EL (cell line): ENCODE measurements at places on chromosomes 3 and 15.
A peak's percentile ranks its signal among the peaks of the same experiment; 100 is the strongest.

DNA sequence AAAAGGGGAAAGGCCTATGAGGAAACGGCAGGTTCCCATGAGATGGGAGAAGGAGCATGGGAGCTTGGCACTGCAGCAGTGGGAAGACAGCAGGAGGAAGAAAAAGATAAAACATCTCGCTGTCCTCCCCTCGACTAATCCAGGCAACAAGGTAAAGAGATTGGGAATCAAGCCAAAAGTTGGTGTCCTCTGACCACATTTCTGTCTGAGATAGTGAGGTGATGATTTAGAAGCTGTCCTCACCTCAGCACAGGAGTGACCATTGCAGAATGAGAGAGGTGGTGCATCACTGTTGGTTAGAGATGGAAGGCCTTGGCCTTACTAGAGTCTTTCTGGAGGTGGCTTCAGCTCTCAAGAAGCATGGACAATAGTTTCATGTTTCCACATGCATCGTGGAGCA, 226.6 kb upstream of the CCDC54 start:
- DNase-seq: no peak

- no peak for DNase-seq
Observed at GRCh38 chr15:64425221-64425620, 35.2 kb upstream of the ZNF609 start.

DNA sequence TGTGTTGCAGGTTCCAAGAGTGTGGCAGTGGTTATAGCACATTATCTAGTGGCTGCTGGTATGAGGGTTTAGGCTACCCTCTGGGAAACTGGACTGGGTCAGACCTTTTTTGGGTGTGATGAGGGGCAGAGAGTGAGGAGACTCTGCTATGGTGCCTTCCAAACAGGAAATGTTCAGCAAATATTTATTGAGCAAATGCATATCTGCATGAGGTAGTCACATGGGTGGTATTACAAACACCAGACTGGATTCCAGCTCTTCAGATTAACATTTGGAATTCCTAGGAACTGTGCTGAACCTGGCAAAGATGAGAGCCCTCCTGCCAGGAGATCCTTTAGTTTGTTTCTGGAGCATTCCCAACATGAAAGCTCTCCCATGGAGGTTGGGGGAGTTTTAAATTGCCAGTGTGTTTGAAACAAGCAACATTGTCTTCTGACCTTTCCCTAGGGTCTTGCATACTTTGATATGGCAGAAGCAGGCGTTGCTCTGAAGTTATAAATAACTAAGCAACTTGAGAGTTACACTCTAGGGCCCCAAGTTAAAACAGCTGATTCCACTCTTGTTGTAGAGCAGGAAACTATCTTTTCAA, 341.2 kb upstream of the C2CD4B start:
- peak; percentile 84 for DNase-seq

- no peak for DNase-seq
Observed at GRCh38 chr3:115102046-115102445, 45.0 kb downstream of the ZBTB20 start.

- DNase-seq: no peak
Observed at GRCh38 chr15:88220443-88221335, 35.9 kb downstream of the NTRK3 start.

GRCh38 chr15:95825671-95826411, 504.7 kb upstream of the NR2F2 start:
- no peak for DNase-seq

DNA sequence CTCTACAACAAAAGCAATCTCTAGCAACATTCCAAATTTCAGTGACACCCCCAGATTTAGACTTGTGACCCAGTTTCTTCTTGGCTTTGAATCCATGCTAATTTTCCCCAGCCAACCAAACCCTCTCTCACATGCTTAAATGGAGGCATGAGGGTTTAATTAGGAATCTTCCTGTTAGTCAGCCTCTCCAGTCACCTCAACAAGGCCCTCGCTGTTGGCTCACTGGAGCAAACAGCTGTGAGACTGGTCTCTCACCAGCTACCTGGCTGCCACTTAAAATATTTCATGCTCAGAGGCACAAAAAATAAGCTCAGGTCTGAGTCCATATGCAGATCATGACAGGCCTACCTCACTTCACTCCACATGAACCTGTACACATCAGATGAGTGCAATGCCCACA, 630.4 kb upstream of the ADAMTS9 start:
- no peak for DNase-seq

DNA sequence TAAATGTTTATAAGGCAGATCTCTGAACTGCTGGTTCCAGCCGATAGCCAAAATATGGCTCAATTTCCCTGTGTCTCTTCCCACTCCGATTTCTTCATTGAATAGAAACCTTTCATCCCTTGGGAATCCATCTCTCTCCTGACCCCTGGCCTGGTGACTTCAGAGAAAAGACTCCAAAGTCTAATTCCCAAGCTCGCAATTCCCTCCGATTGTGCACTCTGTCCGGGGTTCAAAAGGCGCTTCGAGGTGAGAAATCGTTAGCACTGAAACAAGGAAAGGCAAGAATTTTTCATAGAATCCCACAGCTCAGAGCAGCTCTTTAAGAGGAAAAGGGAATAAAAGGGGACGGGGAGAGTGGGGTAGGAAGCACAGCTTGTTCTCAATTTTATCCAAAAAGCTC, 18.4 kb upstream of the RAD18 start:
- no peak for DNase-seq

- DNase-seq: no peak
Observed at GRCh38 chr3:55172913-55173312, 245.1 kb upstream of the LRTM1 start.

GRCh38 chr3:108202080-108202479, 20.1 kb downstream of the IFT57 start:
- peak; percentile 17 for DNase-seq

- DNase-seq: no peak
Observed at GRCh38 chr15:93017526-93017925, 71.5 kb downstream of the RGMA start.

- DNase-seq: peak; percentile 66
Observed at GRCh38 chr3:158909870-158910269, 108.0 kb downstream of the MFSD1 start.

DNA sequence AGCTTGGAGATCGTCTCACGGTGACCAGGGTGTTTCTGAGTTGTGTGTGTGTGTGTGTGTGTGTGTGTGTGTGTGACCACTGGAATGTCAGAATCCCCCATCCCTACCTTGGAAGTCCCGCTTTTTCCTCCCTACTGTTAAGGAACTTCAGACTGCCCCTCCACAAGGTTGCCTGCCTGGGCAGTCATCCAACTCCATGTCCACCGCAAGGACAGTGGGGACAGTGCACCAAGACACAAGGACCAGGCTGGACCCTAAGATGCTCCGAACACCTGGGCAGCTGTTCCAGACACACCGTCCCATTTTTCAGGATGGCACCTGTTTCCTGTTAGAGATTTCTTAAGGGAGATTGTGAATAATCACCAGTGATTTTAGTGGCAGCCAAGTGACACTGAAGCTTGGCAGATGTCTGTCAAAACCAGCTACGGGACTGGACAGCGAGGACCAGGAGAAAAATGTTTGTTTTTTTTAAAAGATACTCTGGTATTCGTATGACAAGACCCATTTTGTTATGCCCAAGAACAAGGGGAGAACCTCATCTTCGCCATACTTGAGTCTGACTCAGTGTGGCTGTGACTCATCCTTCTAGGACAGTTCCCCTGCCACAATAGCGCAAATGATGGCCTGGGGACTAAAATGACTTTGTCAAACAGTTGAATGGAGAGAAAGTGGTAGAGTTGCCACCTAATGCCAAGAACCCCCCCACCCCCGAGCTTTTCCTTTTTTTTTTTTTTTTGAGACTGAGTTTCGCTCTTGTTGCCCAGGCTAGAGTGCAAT, 15.5 kb downstream of the PAQR9 start:
- DNase-seq: peak; percentile 60

GRCh38 chr15:68630211-68630555, 51.4 kb downstream of the CORO2B start:
- DNase-seq: no peak

- DNase-seq: peak; percentile 2
Observed at GRCh38 chr3:169387751-169388696, 275.5 kb downstream of the MECOM start.

DNA sequence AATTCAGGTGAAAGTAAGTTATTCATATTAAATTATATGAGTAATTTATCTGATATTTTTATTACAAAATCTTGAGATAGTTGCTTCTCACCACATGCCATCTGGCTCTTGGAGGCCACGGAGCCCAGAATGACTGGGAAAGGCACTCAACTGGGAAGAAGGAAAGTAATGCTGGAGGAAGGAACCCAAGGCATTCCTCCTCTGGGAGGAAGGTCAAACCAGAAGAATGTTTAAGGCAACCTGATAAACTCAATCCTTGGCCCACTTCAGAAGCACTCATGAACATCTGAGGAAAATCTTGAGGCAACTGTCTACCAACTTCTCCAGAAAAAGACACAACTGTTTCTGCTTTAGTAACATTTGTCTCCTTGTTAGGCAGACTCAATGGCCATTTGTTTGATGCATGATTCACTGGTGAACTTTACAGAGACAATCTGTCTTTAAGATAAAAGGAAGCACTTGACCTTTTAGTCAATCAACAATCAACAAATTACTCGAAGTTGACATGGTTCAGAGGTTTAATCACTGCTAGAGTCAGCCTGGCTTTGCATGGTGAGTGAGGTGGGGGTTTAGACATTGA, 261.4 kb upstream of the MME start:
- peak; percentile 33 for DNase-seq

- DNase-seq: peak; percentile 60
Observed at GRCh38 chr3:50226888-50227389, 9.1 kb upstream of the GNAI2 start.

DNA sequence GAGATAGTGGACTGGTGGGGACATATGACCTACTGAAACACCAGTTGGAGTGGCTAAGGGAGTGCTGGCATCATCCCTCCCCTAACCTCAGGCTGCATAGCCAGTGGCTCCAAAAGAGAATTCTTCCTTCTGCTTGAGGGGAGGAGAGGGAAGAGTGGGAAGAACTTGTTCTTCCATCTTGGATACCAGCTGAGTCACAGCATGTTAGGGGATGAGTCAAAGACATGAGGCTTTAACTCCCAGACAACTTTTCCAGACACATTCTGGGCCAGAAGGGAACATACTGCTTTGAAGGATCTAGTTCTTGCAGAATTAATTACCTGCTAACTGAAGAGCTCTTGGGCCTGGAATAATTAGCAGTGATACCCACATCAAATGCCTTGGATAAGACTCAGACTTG, 36.8 kb upstream of the PEX5L start:
- no peak for DNase-seq

- no peak for DNase-seq
Observed at GRCh38 chr3:122898298-122898697, 103.4 kb downstream of the SLC49A4 start.

DNA sequence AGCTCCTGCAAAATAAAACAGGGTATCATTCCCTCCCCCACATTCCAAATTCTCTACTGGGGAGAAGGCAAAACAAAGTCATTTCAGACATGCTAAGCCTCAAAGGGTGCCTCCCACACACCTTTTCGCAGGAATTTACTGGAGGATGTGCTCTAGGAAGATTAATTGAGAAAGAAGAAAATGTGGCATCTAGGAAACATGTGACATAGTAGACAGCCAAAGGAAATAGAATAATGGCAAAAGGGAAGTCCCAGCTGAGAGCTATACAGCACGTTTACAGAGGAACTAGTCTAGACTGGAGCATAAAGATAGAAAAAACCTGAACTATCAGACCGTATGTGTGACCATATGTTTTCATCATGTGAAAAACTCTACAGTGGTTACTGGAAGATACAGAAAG, 58.8 kb upstream of the MELTF start:
- no peak for DNase-seq

GRCh38 chr15:72271895-72272212, 500 bp downstream of the PARP6 start:
- DNase-seq: peak; percentile 21

DNA sequence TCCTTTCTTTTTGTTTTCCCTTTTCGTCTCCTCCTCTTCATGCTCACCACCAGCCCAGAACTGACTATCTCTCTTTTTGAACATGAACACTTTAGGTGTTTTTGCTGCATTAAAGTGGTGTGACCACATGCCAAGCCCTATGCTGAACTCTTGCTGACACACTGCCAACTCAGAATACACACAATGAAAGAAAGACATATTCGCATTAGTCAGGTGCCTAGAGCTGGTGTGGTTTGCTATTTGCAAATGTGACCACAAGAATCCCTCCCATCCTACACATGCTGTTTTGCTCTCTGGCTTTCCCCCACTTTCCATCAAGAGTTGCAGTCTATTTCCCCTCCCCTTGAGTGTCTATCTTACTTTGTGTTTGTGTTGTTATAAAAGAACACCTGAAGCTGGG, 967.8 kb upstream of the CFAP20DC start:
- DNase-seq: no peak

DNA sequence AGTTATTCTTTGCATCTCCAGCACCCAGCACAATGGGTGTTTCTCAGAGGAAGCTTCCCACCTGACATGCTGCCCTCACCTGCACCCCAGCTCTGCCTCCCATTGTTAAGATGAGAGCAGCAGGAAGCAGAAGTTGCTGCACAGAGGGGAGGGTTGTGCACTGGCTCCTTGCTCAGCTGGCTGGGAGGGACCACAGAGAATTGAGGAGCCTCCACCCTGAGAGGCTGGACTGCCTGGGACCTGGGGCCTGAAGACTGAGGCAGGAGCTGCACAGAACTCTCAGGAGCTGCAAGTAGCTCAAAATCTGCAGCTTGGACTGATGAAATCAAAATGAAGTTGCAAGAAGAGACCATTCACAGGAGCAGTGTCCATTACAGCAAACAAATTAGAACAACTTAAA, 222.3 kb upstream of the LINGO1 start:
- DNase-seq: no peak
